ENCODE measurements at places on chromosomes 4 and X.

DNA sequence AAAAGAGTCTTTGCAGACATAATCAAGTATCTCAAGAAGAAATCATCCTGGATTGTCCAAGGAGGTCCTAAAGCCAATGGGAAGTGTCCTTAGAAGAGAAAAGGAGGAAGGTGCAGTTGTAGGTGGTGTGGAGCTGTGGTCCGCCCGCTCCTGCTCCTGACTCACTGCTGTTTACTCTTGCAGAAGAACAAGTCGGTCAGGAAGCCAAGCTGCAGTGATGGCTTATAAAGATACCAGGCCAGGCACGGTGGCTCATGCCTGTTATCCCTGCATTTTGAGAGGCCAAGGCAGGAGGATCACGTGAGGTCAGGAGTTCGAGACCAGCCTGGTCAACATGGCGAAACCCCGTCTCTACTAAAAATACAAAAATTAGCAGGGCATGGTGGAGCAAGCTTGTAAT, 66.4 kb upstream of the ATP6AP2 start:
- no peak for DNase-seq

- no peak for DNase-seq
Observed at GRCh38 chr4:124092101-124092500, 620.4 kb downstream of the ANKRD50 start.

GRCh38 chr4:11881364-11881763, 452.7 kb upstream of the HS3ST1 start:
- no peak for DNase-seq

DNA sequence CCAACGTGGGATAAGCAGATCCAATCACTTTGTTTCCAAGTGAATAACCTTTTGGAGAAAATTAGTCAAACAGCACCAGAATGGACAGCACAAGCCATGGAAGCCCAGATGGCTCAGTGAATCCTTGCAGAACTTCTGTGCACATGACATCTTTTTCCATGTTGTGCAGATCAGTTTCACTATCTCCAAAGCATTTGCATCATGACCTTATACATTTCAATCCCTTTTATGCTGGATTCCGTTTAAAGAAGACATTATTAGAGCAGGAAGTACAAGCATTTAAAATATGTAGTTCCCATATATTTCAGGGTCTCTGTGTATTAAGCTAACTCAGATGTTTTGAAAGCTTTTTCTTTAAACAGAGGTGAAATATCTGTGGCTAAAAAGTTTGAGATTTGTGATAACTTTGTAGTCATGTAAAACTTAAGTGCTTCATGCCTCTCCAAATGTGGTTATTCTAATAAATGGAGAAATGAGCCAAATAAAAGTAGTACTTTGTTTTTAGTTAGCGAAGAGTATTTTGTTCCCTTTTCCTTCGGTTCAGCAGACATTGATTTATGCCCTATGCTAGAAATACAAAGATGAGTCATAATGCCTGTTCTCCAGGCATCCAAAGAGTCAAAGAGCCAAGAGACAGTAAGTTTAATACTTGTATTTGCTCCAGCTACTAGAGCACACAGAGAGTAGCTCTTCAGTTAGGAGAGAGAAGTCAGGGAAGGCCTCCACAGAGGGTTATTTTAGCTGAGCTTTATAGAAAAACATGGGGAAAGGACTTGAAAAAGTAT, 39.0 kb downstream of the PLAC8 start:
- DNase-seq: no peak

DNA sequence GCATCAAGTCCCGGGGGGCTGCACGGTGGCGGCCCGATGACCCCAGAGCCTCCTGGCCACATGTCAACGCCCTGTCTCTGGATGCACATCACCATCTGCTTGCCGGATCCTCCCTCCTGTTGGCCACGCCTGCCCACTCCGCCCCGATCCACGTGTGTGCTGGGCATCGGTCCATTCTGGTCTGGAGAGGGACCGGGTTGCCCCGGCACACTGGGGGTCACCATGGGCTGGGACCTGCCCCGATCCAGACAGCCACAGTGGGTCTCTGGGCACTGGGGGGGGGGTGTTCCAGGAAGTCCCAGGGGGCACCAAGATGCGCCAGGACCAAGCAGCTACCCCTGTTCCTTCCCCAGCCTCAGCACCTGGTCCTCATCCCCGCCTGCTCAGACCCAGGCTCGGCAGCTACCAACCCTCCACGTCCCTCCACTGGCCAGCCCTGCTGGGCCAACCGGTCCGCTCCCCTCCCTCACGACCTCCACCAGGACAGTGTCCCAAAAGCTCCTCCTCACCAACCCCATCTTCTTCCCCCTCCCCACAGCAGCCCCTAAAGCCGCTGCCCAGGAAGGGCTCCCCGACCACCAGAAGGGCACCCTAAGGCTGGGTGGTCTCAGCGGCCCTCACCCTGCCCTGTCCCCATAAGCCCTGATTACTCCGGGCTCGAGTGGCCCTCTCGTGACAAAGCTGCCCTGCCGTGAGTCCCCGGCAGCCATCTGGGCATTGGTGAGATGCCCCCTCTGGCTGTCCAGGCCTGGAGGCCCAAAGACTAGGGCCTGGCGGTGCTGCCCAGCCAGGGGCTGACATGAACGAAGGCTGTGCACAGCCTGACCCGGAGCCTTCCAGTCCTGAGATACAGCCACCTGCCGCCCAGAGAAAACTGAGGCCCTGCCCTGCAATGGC, 4.6 kb downstream of the CTBP1 start:
- DNase-seq: no peak

GRCh38 chr4:104494822-104495559, at the start of gene CXXC4:
CXXC4 (minus strand) TSS chr4:104494894; CDS start chr4:104491802, 3,092 bp downstream.
- no peak for DNase-seq

GRCh38 chr4:38663090-38663800, 754 bp upstream of the KLF3 start:
- no peak for DNase-seq

GRCh38 chrX:19867411-19867732, 20.0 kb downstream of the SH3KBP1 start:
- DNase-seq: no peak

DNA sequence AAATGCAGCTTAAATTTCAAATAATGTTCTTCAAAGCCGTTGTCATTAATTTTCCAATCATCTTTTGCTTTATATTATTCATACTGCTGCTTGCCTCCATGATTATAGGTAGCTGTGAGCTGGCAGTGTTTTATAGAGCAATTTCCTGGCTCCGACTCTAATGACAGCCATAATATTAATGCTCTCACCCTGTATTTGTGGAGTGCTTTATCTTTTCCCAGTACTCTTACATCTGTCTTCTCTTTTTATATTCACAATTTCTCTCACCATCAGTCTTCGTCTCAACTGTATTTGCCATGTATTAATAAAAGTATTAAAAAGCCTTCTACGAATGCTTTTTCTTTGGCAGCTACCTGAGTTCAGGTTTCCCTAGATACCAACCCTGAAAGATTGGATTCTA, 21.0 kb downstream of the ATXN3L start:
- DNase-seq: no peak

- DNase-seq: no peak
Observed at GRCh38 chr4:146179784-146180370, 4.4 kb downstream of the LSM6 start.

DNA sequence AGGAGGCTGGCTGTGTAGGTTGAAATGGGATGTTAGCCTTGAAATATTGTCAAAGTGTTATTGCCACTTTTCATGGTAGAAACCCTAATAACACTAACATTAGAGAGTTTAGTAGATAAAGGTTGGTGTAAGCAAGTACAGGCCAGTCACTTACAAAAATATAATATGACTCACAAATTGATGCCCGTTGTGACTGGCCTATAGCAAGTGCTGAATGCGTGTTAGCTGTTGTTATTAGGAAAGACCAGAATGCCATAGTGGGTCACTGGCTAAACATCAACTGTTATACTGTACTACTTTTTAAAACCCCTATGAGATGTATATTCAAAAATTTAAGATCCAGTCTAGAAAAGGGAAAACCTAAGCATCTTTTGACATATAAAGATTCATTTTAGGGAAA, 20.4 kb upstream of the GDPD2 start:
- no peak for DNase-seq

DNA sequence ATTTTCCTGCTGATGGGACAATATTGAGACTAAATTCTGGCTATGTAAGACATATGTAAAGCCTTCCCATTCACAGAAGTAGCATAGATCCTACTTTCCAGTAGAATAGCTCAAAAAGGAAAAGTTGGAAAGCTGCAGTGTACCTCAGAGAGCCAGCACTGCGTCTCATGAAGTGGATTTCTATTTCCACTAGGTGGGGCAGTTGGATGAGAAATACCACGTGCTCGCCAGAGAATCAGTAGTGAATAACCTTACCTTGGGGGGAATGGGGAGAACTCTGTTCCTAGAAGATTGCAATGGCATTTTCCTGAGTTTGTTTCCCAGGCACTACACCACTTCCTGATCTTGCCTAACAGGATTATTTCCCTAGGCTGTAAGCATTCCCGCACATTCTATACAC, 907.1 kb downstream of the FSTL5 start:
- no peak for DNase-seq

DNA sequence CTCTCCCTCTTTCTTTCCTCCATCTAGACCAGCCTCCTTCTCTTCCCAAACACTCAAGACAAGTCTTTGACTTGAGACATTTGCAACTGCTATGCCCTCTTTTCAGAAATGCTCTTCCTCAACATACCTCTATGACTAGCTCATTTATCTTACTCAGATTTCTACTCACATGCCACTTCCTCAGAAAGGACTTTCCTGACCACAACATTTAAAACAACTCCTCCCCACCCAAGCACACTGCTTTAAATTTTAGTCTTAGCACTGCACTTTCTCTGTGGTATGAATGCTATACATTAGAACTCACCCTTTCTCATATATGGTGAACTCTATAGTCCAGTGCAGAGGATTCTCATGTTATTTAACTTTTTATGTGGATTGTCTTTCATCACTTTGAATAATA, 28.4 kb upstream of the SULT1E1 start:
- DNase-seq: no peak

GRCh38 chr4:3530051-3530450, 2.2 kb downstream of the LRPAP1 start:
- no peak for DNase-seq

GRCh38 chr4:57158221-57158620, 48.0 kb upstream of the IGFBP7 start:
- no peak for DNase-seq

- DNase-seq: no peak
Observed at GRCh38 chr4:170750519-170750918, 660.8 kb upstream of the AADAT start.

- DNase-seq: no peak
Observed at GRCh38 chr4:181784881-181785280, 458.3 kb upstream of the TENM3 start.

- no peak for DNase-seq
Observed at GRCh38 chr4:170687751-170688150, 598.0 kb upstream of the AADAT start.

GRCh38 chr4:129583868-129584267, 487.9 kb downstream of the C4orf33 start:
- no peak for DNase-seq

GRCh38 chr4:32219306-32220075, 1499.3 kb downstream of the PCDH7 start:
- DNase-seq: no peak

DNA sequence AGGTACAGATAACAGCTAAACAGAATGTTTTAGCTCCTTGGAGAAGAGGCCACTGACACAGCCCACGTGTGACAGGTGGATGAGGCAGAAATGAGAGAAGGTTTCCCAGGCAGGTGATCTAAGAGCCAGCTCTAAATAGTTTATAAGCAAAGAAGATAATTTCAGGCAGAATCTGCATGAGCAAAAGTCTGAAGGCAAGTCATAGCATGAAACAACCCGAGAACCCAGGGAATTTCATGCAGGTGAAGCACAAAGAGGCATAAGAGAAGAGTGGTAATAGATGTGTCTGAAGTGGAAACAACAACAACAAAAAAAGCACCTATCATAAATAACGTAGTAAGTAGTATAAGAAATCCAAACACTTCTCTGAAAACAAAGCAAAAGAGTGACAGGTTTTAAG, 275.8 kb upstream of the CPEB2 start:
- DNase-seq: no peak

GRCh38 chrX:129193357-129193756, 329.9 kb downstream of the SMARCA1 start:
- no peak for DNase-seq

GRCh38 chrX:25020905-25021449, 5.2 kb upstream of the ARX start:
- no peak for DNase-seq

- no peak for DNase-seq
Observed at GRCh38 chr4:100986360-100986868, 360.9 kb downstream of the PPP3CA start.

DNA sequence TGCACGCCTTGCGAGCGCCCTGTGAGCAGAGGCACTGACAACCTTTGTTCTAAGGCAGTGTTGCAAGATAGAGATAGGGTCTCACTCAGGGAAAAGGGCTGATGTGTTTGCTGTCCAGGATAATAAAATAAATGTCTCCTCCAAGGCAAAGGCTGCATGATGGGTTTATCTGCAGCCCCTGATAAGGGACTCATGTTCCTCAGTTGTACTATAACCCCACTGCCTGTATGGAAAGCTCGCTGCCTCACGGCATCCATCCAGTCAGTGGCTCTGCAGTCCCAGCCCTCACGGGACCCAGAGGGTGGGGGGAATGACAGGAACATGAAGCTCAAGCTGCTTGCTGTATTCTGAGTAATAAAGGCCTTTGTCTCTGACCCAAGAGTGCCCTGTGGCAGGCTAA, 22.6 kb downstream of the BCLAF3 start:
- DNase-seq: no peak

DNA sequence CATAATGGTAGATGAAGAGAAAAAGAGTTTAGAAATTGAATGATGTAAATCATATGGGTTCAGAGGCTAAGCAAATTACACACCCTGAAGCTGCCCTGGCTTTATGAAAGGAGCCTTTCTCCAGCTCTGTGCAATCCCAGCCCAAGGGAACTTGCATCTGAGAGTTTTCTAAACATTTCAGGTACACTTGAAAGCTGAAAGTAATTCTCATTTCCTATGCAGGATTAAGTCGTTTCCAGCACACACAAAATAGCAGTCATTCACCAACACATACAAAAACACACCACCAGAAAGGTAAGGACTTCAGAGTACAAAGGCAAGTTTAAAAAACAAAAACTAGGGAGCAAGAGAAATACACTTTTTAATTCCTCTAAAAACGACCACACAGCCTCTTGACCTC, 1.7 kb downstream of the PDGFC start:
- DNase-seq: no peak

GRCh38 chrX:134898440-134898839, 92.4 kb upstream of the SMIM10 start:
- no peak for DNase-seq

- no peak for DNase-seq
Observed at GRCh38 chr4:41227902-41228301, 13.6 kb upstream of the APBB2 start.

Measured in T-helper 22 cell (primary cell).